ENCODE measurements at places on chromosomes 1 and 21.

- ATAC-seq = no peak
Observed at GRCh38 chr1:153649863-153650235, 8.7 kb upstream of the SNAPIN start.

DNA sequence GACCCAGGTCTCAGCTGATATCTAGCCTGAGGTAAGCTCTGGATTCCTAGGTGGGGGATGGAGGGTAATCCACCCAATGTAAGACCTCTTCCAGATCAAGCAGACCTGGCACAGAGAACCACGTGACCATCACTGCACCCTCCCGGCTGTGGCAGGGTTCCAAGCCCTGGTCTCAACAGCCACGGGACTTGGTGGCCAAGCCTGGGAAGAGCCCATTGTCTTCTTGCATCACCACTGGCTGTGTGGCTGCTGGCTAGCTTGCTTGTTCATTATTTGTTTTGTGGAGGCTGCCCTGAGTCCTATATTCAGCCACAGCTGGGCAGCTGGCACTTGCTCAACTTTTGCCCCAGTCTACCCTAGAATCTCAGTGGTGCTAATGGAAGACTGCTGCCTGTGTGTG, 24.1 kb upstream of the NFASC start:
- no peak for ATAC-seq

- ATAC-seq = no peak
Observed at GRCh38 chr1:28966617-28967016, 52.2 kb downstream of the EPB41 start.

DNA sequence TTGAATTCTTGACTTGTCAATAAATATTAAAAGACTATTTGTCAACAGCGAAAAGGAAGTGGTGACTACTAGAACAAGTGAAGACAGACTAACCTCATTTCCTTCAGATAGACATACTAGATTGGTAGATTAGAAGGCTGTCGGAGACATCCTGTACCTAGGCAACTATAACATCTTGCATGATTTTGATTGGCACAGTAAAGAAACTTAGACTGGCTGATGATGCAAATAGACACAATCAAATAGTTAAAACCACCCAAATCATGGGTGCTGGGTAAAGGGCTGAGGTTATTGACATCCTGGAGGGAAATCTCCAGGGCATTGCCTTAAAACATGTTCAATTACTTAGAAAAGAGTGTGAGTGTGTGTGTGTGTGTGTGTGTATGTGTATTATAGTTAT, 85.9 kb upstream of the EDEM3 start:
- no peak for ATAC-seq

- no peak for ATAC-seq
Observed at GRCh38 chr1:26070296-26070962, 3.0 kb upstream of the TRIM63 start.

DNA sequence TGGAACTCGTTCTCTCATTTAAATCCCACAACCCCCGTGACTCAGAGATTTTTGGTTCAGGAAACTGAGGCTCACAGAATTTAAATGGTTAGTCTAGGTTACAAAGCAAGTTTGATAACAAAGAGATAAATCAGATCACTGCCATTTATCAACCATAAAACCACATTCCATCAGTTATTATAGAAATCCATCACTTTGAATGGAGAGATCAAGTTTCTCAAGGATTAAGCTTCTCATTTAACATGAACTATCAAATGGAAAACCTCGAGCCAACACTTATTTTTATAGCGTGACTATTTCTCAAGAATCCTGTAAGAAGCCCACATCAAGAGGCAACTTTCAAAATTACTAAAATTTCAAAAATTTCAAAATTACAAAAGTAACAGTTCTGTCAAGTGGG, 11.9 kb downstream of the WLS start:
- ATAC-seq = no peak

GRCh38 chr1:110601332-110601731, 4.8 kb downstream of the KCNA2 start:
- ATAC-seq = no peak
